Bronchus fibroblast of lung (primary cell): ENCODE measurements at places on chromosomes 3 and 15. TPM values are rescaled to one million over a fixed set of nuclear protein-coding genes. Genes with fewer than 3 reads are reported as not detected.

Gene STAC
- 4.3 and 5.0 TPM in 2 replicates for total RNA-seq

Gene LRTM1
- total RNA-seq = not detected in 2 replicates

Gene SCAANT1
- not detected in 2 replicates for total RNA-seq

Gene DUOXA2
- total RNA-seq = not detected in 2 replicates

Gene CGNL1
- total RNA-seq = under 0.01 and 0.15 TPM in 2 replicates

Gene TMPRSS7
- not detected in 2 replicates for total RNA-seq

Gene ECE2
- total RNA-seq = not detected in 2 replicates

Gene DISP2
- 0.17 and 0.30 TPM in 2 replicates for total RNA-seq

Gene SKIC8
- total RNA-seq = 56.9 and 66.1 TPM in 2 replicates

Gene TM6SF1
- 3.0 and 4.2 TPM in 2 replicates for total RNA-seq

Gene ARGFX
- total RNA-seq = not detected in 2 replicates
